ENCODE measurements at places on chromosomes 6 and 20.
A peak's percentile ranks its signal among the peaks of the same experiment; 100 is the strongest.

DNA sequence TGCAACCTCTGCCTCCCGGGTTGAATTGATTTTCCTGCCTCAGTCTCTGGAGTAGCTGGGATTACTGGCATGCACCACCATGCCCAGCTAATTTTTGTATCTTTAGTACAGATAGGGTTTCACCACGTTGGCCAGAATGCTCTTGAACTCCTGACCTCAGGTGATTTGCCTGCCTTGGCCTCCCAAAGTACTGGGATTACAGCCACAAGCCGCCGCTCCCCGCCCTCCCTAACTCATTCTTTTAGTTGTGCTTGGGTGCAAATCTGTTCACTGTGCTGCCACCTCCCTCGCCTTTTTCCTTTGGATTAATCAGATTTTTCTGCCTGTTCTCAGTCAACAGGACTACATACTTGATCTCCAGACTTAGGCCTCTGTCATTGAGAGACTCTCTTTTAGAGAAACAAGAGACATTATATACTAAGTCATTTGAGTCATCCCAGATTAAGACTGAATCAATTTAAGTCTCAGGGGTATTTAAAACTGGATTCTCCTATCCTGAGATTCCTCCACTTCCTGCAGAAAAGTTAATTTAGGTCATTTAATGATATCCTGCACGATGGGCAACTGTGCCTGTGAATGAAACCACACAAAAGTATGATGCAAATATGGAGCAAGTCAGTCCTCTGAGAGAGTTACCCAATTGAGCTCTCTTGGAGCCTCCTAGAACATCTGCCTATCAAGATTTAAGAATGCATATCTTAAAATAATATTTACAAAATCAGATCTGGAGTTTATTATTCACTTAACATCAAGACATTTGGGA, 136.1 kb upstream of the THEMIS start:
- H3K36me3 ChIP-seq = peaks cover 1% of the 10 kb centered on the region
- H3K27ac ChIP-seq = no peak overlapping the region
- no peak overlapping the region for H3K4me3 ChIP-seq

- H3K4me1 ChIP-seq = peaks cover 55% of the 10 kb centered on the region
- H3K27me3 ChIP-seq = no peaks in the 10 kb centered on the region
- no peak overlapping the region for H3K4me3 ChIP-seq
- no peak for DNase-seq
- H3K36me3 ChIP-seq = peaks cover 51% of the 10 kb centered on the region
Observed at GRCh38 chr6:29726571-29727194, 3.4 kb downstream of the HLA-F start.

DNA sequence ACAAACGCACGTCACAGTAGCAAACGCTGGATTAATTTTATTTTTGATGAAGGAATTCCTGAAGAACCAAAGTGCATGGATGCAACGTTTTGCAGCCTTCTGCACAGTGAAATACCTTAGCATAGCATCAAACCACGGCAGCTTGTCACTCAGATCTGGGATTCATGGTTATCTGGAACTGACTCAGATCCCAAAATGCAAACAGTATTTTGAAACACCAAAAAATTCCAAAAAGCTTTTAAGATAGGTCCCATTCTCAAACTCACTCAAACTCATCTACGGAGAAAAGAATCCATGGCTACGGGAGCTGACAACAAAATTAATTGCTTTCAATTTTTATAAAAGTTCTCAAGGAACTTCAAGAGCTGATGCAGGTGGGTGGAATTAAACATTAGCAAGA, 116.2 kb upstream of the SALL4 start:
- no peak for DNase-seq
- no peak overlapping the region for H3K27ac ChIP-seq
- no peaks in the 10 kb centered on the region for H3K27me3 ChIP-seq
- no peaks in the 10 kb centered on the region for H3K36me3 ChIP-seq
- H3K4me3 ChIP-seq = no peak overlapping the region

- no peak overlapping the region for H3K27ac ChIP-seq
- H3K27me3 ChIP-seq = no peaks in the 10 kb centered on the region
- no peak for DNase-seq
- no peaks in the 10 kb centered on the region for H3K36me3 ChIP-seq
Observed at GRCh38 chr6:3297006-3297405, 38.3 kb downstream of the PSMG4 start.

GRCh38 chr6:144405163-144405562, 120.0 kb downstream of the UTRN start:
- no peak overlapping the region for H3K4me3 ChIP-seq
- H3K4me1 ChIP-seq = no peaks in the 10 kb centered on the region
- no peaks in the 10 kb centered on the region for H3K27me3 ChIP-seq
- no peak for DNase-seq

- no peaks in the 10 kb centered on the region for H3K4me1 ChIP-seq
- H3K27ac ChIP-seq = no peak overlapping the region
Observed at GRCh38 chr6:86686496-86686895, 250.8 kb upstream of the HTR1E start.

DNA sequence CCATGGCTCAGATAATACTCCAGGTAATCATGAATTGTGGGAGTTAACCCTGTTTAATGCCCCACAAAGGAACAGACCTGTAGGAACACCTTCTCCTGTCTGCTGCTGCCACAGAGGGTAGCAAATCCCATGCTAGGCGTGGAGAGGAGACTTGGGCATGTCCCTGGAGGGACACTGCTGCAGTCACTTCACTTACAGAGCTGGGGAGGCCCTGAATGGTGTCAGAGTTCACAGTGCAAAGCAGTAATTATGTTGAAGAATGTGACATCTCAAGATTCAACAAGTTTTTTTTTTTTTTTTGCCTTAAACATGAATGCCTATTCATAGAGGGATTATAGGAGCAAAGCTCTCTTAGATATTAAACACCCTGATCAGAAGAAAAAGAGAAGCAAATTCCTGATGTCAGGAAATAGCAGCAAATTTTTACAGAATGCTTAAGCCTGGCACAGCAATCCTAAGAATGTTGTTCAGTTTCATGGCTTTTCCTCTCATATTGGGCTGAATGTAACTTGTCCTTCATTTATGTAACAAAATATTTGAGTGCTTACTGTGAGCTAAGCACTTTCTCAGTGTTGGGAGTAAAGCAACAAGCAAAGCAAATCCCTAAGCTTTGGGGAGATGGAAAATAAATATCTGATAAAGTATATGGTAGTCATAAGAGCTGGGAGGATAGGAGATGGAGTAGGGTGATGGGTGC, 45.0 kb downstream of the CARMIL1 start:
- H3K4me1 ChIP-seq = no peaks in the 10 kb centered on the region
- DNase-seq = no peak

DNA sequence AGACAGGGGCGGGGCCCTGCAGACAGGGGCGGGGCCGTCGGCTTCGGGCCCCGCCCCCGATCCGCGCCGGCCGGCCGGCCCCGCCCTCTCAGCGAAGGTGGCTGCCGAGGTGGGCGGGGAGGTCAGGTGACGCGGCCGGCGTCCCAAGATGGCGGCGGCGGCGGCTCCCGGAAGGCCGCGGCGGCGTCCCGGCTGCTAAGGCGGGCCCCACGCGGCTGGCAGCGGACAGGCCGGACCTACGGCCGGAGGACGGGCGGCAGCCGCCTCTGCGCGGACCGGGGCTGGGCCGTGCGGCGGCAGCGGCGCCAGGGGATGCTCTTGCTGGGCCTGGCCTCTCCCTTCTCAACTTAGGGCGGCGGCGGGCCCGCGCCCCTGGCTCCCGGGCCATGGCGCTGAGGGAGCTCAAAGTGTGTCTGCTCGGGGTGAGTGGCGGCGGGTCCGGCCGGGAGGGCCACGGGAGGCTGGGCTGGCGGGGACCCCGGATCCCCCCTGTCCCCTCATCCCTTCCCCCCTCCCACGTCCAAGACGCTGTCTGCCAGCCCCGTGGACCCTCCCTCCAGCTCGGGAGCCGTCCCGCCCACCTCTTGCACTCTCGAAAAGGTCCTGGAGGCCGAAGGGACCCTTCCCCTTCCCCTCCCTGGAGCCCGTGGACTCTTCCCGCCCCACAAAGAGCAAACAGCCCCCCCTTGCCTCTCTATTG, at the start of gene RAB22A:
Gene RAB22A, plus strand, starts transcription at position 125 of the 700 bp plus-strand sequence. Its CDS starts 262 bp downstream, at position 387.
- H3K4me3 ChIP-seq = peak within 1 kb of the TSS; percentile 93
- H3K27me3 ChIP-seq = no peaks in the 10 kb centered on the region
- peaks cover 72% of the 10 kb centered on the region for H3K4me1 ChIP-seq
- DNase-seq = peak; percentile 85

GRCh38 chr20:48079028-48079427, 293.7 kb upstream of the SULF2 start:
- H3K27me3 ChIP-seq = peaks cover 11% of the 10 kb centered on the region
- no peak for DNase-seq
- no peaks in the 10 kb centered on the region for H3K36me3 ChIP-seq
- H3K4me1 ChIP-seq = no peaks in the 10 kb centered on the region
- no peak overlapping the region for H3K4me3 ChIP-seq

DNA sequence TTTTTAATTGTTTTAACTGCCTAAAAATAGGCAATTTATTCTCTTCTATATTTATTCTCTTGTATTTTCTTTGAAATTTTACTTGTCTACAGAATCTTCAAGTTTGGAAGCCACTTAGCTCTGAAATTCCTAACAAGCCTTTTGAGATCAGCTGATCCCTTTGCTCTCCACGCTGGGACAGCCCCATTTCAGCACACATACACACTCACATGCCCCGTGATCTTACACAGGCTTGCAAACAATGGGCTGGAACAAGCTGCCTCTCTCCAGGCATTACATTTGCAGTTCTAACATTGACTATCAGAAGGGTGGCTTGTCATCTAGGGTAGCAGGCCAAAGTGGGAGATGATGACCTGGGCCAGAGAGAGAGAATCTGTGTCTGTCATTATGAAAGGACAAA, 62.1 kb upstream of the RAB32 start:
- H3K36me3 ChIP-seq = no peaks in the 10 kb centered on the region
- H3K27ac ChIP-seq = no peak overlapping the region
- H3K4me1 ChIP-seq = no peaks in the 10 kb centered on the region
- H3K4me3 ChIP-seq = no peak overlapping the region

- H3K36me3 ChIP-seq = peaks cover 11% of the 10 kb centered on the region
- H3K4me1 ChIP-seq = peaks cover 3% of the 10 kb centered on the region
- no peak for DNase-seq
Observed at GRCh38 chr20:62039738-62040137, 25.9 kb downstream of the TAF4 start.

GRCh38 chr6:53920881-53921280, 126.1 kb downstream of the LRRC1 start:
- no peak overlapping the region for H3K27ac ChIP-seq
- H3K36me3 ChIP-seq = peaks cover 2% of the 10 kb centered on the region
- no peaks in the 10 kb centered on the region for H3K4me1 ChIP-seq
- H3K4me3 ChIP-seq = no peak overlapping the region
- no peaks in the 10 kb centered on the region for H3K27me3 ChIP-seq

- no peak overlapping the region for H3K27ac ChIP-seq
- no peak for DNase-seq
- H3K36me3 ChIP-seq = no peaks in the 10 kb centered on the region
Observed at GRCh38 chr6:93701526-93701925, 282.2 kb upstream of the EPHA7 start.

GRCh38 chr6:145147981-145148749, 587.2 kb downstream of the EPM2A start:
- no peaks in the 10 kb centered on the region for H3K27me3 ChIP-seq
- H3K36me3 ChIP-seq = no peaks in the 10 kb centered on the region
- H3K4me1 ChIP-seq = no peaks in the 10 kb centered on the region
- DNase-seq = no peak

DNA sequence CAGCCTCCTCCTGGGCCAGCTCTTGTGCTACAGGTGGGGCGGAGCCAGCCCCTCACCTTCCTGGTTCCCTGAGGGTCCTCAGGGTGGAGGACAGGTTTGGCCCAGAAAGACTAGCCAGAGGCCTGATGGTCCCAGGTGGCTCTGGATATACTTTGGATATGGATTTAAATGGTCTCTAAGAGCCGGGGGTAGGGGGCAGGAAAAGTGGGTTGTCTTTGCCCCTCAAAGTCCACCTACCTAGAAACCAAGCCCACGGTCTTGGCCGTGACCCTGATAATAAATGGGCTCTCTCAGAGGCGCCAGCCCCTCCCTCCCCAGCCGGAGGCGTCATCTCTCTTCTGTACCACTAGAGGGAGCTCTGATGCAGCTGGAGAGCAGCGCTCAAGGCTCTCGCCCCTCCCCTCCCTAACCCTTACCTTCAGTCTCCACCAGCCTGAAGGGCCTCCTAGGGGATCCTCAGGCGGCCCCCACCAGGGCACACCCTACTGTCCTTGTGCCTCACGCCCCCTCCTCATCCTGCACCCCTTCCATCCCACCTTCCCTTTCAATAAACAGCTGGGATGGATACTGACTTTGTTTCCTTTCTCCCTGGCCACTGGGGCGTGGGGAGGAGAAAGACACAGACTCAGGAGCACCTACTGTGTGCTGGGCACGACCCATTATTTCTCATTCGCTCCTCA, 7.5 kb downstream of the NRSN2 start:
- H3K4me3 ChIP-seq = no peak overlapping the region
- DNase-seq = peak; percentile 85
- no peaks in the 10 kb centered on the region for H3K36me3 ChIP-seq
- H3K4me1 ChIP-seq = peaks cover 13% of the 10 kb centered on the region

GRCh38 chr6:118174071-118174470, 267.0 kb downstream of the SLC35F1 start:
- H3K4me3 ChIP-seq = no peak overlapping the region
- no peaks in the 10 kb centered on the region for H3K4me1 ChIP-seq
- DNase-seq = no peak
- H3K27me3 ChIP-seq = peaks cover under 1% of the 10 kb centered on the region
- H3K36me3 ChIP-seq = no peaks in the 10 kb centered on the region

DNA sequence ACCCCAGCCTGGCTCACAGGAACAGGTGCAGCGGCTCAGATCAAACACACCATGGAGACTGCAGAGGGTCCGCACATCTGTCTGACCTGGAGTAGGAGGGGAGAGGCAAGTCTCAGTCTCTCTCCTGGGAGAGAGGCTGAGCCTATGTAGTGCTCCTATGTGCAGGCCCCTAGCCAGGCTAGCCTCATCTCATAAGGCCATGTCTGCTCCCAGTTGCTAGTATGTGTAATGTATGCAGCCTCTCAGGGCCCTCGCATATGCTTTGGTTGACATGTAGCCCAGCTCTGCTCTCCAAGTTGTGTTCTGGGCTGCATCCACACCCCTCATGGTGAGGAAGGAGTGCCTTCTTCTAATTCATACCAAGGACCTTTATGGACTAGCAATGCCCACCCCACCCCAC, 11.8 kb downstream of the TNXB start:
- DNase-seq = no peak
- no peaks in the 10 kb centered on the region for H3K4me1 ChIP-seq
- no peak overlapping the region for H3K27ac ChIP-seq
- peaks cover 79% of the 10 kb centered on the region for H3K27me3 ChIP-seq
- H3K4me3 ChIP-seq = no peak overlapping the region

- H3K27ac ChIP-seq = no peak overlapping the region
- H3K27me3 ChIP-seq = peaks cover 12% of the 10 kb centered on the region
- no peaks in the 10 kb centered on the region for H3K36me3 ChIP-seq
- no peak for DNase-seq
Observed at GRCh38 chr6:114063956-114064355, 93.0 kb upstream of the HDAC2 start.

- H3K4me3 ChIP-seq = no peak overlapping the region
- H3K27me3 ChIP-seq = peaks cover 11% of the 10 kb centered on the region
- DNase-seq = no peak
- no peak overlapping the region for H3K27ac ChIP-seq
- H3K36me3 ChIP-seq = no peaks in the 10 kb centered on the region
- no peaks in the 10 kb centered on the region for H3K4me1 ChIP-seq
Observed at GRCh38 chr20:47133809-47134456, 222.6 kb downstream of the ZMYND8 start.

GRCh38 chr6:39100358-39100757, 14.6 kb downstream of the SAYSD1 start:
- peaks cover 9% of the 10 kb centered on the region for H3K4me1 ChIP-seq
- H3K36me3 ChIP-seq = peaks cover 12% of the 10 kb centered on the region
- no peak overlapping the region for H3K27ac ChIP-seq
- H3K4me3 ChIP-seq = no peak overlapping the region
- peak; percentile 35 for DNase-seq

All from activated naive CD4-positive, alpha-beta T cell treated with anti-CD3 and anti-CD28 coated beads, Interleukin-2, amount 10 ng/mL, durations not matched to agents 7 days and 5 days (primary cell).